HCT116 (cell line): ENCODE measurements at places on chromosomes 11 and 22. TPM values are rescaled to one million over a fixed set of nuclear protein-coding genes. Genes with fewer than 3 reads are reported as not detected.

USP2 gene
- 5.0 TPM for total RNA-seq

FAR1 gene
- total RNA-seq = 74.3 TPM

GRAMD1B gene
- total RNA-seq = 12.7 TPM

SUSD2 gene
- 6.6 TPM for total RNA-seq

UCP3 gene
- 1.3 TPM for total RNA-seq

DNA sequence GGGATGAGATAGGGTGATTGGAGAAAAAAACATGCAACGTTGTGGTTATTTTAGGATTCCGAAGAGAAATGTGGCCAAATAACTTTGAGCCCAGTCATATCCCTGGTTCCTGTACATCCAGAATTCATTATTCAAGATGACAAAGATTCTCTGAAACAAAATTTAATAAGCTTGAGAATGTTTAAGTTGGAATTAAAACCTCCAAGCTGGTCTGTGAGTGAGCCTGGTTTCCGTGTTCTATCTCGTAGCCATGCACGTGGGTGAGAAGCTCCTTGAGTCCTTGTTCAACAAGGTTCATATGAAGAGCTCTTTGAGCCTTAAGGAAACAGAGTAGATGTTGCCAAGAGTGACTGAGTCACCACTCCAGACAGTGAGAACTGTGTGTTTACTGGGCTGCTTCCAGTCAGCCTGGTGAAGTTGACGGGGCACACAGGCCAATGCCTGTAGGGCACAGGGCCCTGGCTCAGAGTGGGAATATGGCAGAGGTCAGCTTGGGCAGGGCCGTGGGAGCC, 206.5 kb downstream of the NAV2 start:
- DNase-seq = no peak

DNA sequence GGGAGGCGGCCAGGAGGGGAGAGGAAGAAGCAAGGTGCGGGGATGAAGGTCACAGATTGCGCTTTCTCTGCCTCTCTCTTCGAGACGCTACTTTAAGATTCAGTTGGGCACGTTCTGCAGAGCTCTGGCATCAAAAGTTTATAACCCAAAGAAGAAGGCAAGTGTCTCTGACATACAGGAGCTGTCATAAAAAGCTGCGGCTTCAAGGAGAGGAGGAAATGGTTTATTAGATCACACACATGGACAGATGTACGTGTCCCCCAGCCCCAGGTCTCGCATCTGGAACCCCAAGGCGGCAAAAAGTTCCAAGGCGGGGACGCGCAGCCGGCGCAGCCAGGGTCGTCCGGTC, 589.0 kb downstream of the OPCML start:
- DNase-seq = no peak

- DNase-seq = no peak
Observed at GRCh38 chr11:69352166-69352565, 58.2 kb downstream of the MYEOV start.

DNA sequence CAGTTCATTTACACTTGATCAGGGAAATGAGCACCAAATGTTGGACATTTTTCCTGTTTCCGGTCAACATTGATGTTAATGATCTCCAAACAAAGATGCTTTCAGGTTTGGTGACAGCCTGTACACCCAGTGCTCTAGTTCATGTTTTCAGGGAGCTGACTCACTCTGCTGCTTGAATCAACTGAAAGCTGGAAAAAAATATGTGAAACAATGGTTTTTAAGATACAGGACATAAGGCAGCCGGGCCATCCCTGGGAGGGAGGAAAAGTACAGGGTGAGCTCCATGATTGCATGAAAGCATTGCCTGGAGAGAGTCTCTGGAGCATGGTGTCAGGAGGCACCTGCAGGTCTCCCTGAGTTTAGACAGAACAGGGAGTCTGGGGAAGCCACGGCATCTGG, 259.6 kb downstream of the TBC1D22A start:
- no peak for DNase-seq

DNA sequence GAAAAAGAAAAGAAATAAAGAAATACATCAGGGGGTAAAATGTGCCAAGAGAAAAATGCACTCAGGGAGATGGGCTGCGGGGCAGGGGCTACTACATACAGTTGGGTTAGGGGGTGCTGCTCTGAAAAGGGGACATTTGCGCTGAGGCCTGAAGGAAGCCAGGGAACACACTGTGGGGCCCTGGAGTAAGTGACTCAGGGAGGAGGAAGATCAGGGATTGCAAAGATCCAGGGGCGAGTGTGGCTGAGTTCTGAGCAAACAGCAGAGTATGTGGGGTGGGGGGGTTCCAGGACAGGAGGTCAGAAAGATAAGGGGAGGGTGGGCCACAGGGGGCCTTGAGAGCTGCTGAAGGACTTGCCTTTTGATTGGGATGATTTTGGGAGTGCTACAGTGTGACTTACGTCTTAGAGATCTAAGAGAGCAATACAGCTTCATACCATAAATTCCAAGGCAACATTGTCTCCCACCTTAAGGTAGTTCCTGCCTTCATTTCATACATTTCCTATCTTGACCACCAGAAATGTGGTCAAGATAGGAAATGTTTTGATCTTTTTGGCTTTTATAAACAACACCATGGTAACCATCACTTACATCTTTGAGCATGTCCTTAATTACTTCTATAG, 5.8 kb downstream of the A4GALT start:
- no peak for DNase-seq

GRCh38 chr11:35515224-35515623, 10.2 kb downstream of the PAMR1 start:
- DNase-seq = no peak

DNA sequence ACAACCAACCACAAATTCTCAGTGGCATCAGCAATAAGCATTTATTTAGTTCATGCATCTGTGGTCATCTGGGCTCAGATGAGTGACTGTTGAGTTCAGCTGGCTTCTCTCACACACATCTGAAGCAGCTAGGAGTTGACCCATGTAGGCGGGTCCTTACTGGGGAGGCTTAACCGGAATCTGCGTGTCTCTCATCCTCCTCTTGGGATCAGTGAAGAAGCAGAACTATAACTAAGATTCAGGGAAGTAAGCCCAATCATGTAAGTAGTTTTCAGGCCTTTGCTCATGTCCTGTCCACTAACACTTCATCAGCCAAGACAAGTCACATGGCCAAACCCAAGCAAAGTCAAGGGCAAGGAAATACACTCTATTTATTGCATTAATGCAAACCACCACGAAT, 236.2 kb downstream of the C11orf87 start:
- DNase-seq = no peak

- DNase-seq = peak; percentile 23
Observed at GRCh38 chr11:11178671-11179638, 174.1 kb downstream of the CSNK2A3 start.

DNA sequence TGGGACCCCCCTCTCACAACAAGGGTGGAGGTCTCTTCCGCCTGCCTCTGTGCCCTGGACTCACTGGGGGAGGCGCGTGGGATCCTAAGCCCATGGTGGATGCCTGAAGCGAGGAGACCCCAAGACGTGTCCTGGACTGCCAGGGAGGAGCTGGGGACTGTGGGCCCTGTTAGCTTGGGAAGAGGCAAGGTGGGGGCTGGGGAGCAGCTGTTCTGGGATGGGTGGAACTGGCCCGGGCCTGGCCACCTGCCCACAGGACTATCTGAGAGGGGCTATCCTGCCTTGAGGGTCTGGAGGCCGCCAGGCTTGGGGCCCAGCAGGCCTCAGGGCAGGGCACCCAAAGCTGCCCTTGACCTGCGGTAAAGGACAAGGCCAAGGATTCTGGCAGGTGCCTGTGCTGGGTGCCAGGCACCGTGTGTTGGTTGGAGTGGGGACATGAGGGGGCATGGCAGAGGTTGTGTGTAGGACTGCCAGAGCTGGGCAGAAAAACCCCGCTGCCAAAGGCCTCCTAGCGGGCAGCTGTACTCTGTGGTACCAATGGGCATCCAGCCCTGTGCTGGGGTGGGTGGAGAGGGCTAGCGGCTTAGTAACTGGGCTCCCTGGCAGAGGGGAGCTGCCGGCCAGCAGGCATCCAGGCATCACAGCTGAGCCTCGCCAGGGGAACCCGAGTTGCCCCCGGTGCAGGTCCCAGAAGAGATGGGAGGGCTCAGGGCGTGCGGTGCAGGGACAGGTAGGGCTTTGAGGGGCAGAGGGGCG, 670 bp downstream of the LSP1 start:
- no peak for DNase-seq

DNA sequence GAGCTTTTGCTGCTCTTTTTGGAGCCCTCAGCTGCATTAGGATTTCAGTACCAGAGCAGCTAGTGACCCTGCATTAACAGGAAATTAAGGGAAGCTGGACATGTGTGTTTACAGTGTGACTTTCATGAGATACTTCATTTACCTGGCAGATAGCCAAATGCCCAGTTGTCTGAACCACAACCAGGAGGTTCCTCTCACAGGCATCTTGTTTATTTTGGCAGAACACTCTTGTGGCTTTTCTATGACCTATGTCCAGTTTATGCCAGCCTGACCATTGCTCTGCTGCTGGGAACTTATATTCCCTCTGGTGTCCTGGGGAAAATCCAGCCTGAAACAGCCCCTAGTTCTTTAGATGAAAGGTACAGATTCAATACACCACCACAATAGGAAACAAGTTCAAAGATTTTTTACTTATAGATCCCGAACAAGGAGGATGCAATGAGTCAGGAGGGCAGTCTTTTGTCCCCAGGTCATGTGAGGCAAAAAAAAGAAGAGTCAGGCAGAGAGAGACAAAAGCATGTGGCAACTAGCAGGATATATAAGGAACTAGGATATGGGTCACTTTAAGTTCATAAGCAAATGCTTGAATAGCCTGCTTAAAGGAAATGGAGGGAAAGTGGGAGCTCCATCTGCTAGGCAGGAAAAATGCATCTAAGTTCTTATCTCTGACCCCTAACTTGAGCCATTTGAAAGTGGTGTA, 379.3 kb downstream of the INSC start:
- DNase-seq = no peak

DNA sequence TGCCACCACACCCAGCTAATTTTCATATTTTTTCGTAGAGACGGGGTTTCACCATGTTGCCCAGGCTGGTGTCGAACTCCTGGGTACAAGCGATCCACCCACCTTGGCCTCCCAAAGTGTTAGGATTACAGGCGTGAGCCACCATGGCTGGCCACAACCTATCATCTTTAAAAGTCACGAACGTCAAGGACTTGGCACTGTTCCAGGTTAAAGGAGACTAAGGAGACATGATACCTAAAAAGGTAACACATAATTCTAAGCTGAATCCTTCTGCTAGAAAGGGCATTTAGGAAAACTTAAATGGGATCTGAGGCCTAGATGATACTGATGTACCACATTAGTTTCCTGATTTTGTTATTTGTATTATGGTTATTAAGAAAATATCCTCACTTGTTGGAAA, 43.3 kb upstream of the SYT9 start:
- DNase-seq = no peak
